IMR-90 (cell line): ENCODE measurements at places on chromosomes 7 and 10.

DNA sequence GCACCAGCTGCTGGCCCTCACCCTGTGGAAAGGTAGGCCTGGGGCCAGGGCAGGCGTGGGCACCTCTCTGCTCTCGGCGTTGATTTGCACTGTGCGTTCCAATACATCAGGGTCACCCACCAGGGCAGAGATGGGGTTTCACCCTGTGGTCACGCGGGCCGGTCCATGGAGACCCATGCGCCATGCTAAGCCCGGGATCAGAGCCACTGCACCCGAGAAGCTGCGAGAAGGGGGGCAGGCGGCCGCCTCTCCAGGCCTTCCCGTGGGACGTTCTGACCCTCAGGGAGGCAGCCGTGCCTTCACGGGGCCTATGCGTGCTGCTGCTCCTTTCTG is 11.1 kb downstream of the GET4 start:
- DNase-seq, result no peak

GRCh38 chr10:129951101-129951969 is 12.7 kb downstream of the EBF3 start:
- no peak for DNase-seq

GRCh38 chr7:157486007-157486755 is 149.4 kb downstream of the DNAJB6 start:
- no peak for DNase-seq

- DNase-seq, result peak; percentile 27
These were observed 154.7 kb downstream of the MGMT start for GRCh38 chr10:129621693-129622092.

- no peak for DNase-seq
These were observed 1.6 kb upstream of the ANKRD2 start for GRCh38 chr10:97570789-97571471.

- no peak for DNase-seq
These were observed 583.5 kb upstream of the SEMA3D start for GRCh38 chr7:85770332-85770731.

DNA sequence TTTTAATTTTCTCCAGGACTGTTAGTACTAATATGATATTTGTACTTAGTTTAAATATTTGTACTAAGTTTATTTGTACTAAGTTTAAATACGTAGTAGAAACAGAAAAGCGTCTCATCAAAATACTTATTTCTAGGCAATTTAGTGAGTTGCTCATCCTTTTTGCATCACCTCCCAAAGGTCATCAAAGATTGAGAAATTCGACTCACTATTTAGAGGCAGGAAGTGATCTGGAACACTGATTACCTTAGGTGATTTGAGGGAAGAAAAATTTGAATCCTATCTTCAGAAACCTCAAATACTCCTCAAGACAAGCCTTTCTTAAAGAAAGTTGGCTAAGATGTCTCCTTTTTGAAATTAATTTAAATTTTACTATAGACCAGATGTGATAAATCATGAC is 14.5 kb downstream of the WNT16 start:
- DNase-seq, result peak; percentile 49

DNA sequence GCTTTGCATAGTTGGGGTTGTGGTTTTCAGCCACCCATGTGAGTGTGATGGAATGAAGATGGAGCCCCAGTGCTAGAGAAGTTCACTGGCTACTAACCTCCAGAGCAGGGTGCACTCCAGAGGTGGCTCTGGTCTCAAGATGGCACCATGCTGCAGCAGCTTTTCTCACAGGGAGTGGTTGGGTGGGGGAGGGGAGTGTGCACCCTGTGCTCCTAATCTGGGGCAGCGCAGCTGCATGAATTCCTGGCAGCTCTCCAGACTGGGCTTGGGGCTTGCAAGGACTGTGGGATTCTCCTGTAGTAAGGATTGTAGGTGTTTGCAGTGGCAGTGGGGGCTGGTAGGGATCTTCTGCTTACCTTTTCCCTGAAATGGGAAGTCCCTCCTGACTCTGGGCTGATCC is 23.7 kb downstream of the PHTF2 start:
- no peak for DNase-seq

DNA sequence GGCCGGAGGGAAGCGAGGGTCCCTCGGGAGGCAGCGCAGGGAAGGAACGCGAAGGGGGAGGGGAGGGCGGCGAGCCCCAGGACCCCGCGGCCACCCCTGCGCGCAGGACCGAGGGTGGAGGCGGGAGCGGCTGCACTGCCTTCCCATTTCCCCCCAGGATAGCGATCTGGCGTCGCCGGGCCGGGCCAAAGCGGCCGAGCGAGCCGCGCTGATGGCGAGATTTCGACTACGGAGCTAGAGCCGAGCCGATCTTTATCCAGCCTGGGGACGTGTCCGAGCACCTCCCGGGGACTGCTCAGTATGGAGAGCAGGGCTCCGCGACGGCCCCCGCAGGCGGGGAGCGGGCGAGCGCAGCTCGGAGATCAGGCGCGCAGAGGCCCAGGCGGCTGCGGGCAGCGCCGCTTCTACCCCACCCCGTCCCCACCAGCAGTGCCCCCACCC is 590 bp upstream of the CRTAC1 start:
- DNase-seq, result no peak

GRCh38 chr10:125462845-125463244 is 220.1 kb downstream of the TEX36 start:
- no peak for DNase-seq

DNA sequence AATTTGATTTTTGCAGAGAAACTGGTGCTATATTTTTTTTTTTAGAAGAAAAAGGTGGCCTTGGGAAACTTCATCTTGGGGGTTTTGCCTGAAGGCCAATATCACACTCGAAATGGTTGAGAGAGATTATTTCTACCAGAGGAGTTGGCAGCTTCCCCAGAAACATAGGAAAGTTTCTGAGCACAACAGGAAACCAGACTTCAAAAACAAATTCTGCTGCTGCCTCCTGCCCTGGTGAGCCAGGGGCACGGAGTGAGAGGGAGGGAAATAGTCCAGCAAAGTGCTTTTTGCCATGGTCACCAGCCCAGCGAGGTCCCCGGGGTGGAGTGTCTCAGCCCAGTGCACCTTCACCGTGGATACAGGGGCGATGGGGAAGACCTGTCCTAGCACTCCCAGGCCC is 61.1 kb downstream of the FOXI2 start:
- no peak for DNase-seq

- no peak for DNase-seq
These were observed 12.8 kb downstream of the OR2F1 start for GRCh38 chr7:143967398-143967797.

DNA sequence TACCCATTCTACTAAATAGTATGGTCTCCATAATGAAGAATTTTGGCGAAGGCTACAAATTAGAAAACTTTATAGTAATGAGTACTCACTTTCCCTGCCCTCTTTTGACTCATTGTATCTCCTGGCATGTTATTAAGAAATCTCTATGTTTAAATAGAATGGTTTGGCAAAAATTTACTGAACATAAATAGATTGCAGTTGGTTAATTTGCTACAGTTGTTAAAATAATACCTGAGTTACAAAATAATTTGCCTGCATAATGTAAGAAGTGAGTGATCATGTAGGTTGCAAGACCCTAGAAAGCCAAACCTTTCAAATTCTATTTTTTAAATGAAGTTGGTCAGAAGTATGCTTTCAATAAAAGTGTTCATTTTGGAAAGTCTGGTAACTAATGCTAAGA is 176.8 kb upstream of the AHR start:
- DNase-seq, result no peak

- DNase-seq, result peak; percentile 93
These were observed 101.8 kb upstream of the STRIP2 start for GRCh38 chr7:129332254-129333035.

GRCh38 chr7:44937426-44937825 is 41.4 kb downstream of the MYO1G start:
- DNase-seq, result no peak

DNA sequence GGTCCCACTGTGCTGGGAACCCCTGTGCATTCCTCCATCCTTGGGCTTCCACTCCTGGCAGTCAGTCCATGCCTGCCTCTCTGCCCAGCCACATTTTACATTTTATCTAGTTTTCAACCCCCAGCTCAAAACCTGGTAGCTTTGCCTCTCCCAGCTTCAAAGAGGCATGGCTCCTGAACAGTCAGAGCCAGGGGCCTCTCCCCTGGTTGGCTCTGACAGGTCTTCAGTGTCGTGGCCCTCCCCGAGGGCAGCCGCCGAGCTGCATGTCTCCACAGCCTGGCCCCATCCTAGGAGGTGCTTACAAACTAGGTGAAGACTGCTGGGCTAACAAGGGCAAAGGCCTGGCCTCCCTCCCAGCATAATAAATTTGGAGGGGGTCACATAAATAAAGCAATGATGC is 14.8 kb downstream of the COBL start:
- no peak for DNase-seq

DNA sequence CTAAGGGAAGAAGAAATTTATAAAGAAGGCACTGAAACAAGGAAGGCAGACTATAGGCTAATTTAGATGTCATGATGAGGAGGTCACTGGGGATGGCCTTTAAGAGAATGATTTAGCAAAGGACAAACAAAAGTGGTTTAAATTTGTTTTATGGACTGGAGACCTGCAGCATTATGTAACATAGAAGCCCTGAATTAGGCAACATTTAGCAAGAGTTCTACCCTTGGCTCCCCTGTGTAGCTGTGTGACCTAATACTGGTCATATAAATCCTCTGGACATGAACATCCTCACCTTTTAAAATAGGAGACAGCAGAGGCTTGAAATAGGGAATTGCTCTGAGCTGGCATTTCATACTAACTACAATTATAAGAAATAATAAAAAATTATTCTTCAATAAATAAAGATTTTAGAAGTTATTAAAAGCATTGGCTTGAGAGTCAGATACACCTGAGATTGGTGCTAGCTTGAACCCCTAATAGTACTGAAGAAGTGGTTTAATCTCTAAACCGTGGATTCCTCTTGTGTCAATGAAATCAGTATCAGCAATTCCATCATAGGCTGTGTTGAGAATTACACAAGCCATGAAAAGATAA is 48.9 kb downstream of the RNLS start:
- DNase-seq, result no peak

GRCh38 chr10:114662646-114663217 is 4.7 kb upstream of the ABLIM1 start:
- DNase-seq, result no peak

GRCh38 chr10:34295142-34295548 is 520.0 kb downstream of the PARD3 start:
- peak; percentile 38 for DNase-seq

- DNase-seq, result no peak
These were observed 188.2 kb downstream of the SEMA3D start for GRCh38 chr7:84998665-84999064.

DNA sequence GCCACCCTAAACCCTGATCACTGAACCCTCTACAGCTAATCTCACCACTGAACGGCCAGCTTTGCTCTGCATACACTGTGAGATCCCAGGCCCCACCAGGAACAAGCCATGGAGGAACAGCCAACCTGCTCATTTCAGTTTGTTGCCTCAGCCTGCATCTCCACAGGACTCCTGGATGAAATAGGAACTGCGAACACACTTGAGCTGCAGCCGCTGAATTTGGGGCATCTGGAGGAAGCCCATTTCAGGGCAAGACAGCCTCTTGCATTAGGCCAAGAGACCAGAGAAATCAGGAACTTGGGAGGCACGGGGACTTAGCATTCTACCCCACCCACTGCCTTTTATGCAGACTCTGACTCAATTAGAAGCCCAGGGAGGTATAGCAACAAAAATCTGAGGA is 14.5 kb upstream of the EGR2 start:
- no peak for DNase-seq

- DNase-seq, result no peak
These were observed 8.3 kb downstream of the NEBL start for GRCh38 chr10:20888620-20889330.

DNA sequence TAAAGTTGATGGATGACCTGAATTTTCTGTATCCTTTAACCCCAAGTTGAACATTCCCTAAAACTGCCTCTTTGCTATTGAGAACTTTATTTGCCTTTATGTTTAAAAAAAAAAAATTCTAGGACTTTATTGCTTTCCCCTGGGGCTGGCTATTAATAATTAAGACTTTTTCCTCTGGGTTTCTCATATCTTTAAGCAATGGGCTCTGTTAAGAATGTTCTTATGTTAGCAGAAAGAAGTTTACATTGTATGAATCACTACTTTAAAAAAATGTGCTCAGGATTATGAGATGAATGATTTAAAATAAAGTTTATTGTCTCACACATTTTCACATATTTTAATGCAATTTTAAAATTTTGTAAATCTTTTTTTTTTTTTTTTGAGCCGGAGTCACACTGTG is 19.5 kb downstream of the TAX1BP1 start:
- DNase-seq, result peak; percentile 40

- DNase-seq, result peak; percentile 61
These were observed 21.5 kb downstream of the BTAF1 start for GRCh38 chr10:91944880-91945630.

DNA sequence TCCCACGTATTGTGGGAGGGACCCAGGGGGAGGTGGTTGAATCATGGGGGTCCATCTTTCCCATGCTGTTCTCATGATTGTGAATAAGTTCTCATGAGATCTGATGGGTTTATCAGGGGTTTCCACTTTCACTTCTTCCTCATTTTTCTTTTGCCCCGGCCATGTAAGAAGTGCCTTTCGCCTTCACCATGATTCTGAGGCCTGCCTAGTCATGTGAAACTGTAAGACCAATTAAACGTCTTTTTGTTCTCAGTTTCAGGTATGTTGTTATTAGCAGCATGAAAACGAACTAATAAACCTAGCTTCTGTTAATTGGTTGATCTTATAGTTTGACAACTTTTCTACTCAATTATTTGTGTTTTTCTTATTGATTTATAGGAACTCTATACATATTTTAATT is 206.3 kb downstream of the NXPH1 start:
- DNase-seq, result no peak
